Endothelial cell (in vitro differentiated cells): ENCODE measurements at places on chromosomes 3 and 15. TPM values are rescaled to one million over a fixed set of nuclear protein-coding genes. Genes with fewer than 3 reads are reported as not detected.

GXYLT2 gene
- 1.8 TPM for total RNA-seq

NSMCE3 gene
- 20.4 TPM for total RNA-seq

ETV5 gene
- total RNA-seq = 40.6 TPM

GRCh38 chr3:149118724-149119123 lies 10.7 kb upstream of the HPS3 start:
- DNase-seq = no peak
- H3K4me3 ChIP-seq = no peak overlapping the region

DNA sequence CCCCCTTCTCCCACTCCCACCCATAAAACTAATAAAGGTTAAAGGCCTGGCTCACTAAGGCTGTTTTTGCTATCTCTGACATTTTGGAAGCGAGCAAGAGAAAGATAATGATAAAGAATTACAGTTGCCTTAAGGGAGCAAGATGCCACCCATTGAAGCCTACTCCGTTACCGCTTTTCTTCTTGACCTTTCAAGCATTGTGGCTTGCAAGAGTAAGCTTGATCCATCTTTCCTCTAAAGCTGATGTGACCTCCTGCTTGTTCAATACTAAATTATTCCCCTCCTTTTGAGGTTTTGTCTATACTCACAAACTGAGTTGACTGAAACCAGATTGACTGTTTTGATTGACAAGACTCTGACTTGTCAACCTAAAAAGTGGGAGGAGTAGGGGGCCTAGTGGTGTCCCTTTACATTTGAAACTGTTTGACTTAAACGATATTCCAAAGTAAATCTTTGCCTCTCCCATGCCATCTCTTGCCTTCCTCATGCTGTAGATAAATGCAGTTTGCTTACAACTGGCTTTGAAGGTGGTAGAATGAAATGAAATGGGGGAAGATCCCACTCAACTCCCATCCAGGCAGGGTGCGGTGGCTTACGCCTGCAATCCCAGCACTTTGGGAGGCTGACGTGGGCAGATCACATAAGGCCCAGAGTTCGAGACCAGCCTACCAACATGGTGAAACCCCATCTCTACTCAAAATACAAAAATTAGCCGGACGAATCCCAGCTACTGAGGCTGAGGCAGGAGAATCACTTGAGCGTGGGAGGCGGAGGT lies 8.0 kb downstream of the TRIM71 start:
- H3K27ac ChIP-seq = no peak overlapping the region
- no peak overlapping the region for H3K4me3 ChIP-seq
- H3K36me3 ChIP-seq = peaks cover 4% of the 10 kb centered on the region
- no peak for DNase-seq
- H3K27me3 ChIP-seq = peaks cover 4% of the 10 kb centered on the region
